ENCODE measurements at places on chromosomes 1 and 21.

DNA sequence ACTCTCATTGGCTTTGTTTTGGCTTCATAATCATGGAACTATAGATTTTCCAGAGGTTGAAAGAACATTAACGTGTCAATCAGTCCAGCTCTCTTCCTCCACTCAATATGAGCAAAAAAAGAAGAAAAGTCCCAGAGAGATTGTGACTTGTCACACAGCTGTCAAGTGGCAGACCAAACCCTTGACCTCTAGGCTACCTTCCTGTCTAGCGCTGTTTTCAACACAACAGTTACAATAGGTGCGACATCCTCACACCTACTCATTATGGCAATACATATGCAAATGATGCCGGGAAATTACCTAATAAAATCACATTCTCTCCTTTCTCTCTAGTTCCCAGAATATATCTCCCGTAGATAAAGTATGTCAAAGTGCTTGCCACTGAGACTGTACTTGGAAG lies 1.1 kb downstream of the WARS2 start:
- DNase-seq, result no peak

GRCh38 chr1:175941164-175941563 lies 197.8 kb upstream of the TNR start:
- DNase-seq, result no peak

DNA sequence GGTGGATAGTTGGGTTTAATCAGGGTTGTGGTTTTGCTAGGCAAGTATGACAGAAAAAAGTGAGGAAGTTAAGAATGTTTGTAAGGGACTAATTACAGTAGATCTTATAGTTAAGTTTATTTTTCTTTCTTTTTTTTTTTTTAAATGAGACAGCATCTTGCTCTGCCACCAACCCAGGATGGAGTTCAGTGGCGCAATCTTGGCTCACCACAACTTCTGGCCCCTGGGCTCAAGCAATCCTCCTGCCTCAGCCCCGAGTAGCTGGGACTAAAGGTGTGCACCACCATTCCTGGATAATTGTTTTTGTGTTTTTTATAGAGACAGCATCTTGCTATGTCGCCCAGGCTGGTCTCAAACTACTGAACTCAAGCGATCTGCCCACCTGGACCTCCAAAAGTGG lies 41.7 kb downstream of the EYA3 start:
- DNase-seq, result no peak

GRCh38 chr1:168319691-168320090 lies 39.0 kb downstream of the TBX19 start:
- DNase-seq, result no peak

- no peak for DNase-seq
These were observed 15.3 kb downstream of the KRTAP10-1 start for GRCh38 chr21:44524414-44525371.

DNA sequence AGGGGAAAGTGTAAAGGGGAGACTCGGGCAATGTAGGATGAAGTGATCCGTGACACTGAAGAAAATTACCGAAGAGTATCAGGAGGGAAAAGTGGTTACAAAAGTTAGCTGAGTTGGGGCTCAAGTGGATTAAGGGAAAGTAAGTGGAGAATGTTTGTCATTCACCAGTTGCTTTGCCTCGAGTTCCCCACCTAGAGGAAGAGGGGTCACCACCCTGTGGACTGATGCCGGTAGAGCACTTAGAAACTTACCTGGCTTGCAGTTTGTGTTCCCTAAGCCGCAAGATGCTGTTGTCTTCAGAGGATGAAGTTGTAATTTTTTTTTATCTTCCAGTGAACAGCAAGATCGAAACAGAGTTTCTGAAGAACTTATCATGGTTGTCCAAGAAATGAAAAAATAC lies 1.0 kb downstream of the PER3 start:
- no peak for DNase-seq

DNA sequence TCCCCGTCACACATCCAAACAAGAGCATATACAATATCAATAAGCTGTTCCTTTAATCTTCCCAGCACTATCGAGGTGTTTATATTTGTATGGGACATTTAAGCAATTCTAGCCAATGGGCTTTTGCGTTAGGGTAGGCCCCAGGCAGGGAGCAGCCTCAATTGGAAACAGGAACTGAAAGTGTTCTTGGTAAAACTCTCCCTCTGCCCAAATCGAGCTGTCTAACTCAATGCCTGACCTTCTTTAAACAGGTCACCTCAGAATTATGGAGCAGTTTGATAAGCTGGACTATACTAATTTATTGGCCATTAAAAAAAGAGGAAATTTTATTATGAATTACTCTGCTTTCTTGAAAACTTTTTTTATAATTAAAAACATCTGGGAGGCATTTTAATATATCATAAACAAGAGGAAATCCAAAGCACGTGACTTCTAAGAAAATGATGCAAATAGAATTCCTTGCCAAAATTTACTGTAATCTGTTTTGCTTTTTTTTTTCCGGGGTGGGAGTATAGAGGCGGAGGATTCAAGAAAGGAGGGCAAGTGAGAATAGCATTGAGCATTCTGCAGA lies 498.1 kb downstream of the LMO4 start:
- peak; percentile 60 for DNase-seq

DNA sequence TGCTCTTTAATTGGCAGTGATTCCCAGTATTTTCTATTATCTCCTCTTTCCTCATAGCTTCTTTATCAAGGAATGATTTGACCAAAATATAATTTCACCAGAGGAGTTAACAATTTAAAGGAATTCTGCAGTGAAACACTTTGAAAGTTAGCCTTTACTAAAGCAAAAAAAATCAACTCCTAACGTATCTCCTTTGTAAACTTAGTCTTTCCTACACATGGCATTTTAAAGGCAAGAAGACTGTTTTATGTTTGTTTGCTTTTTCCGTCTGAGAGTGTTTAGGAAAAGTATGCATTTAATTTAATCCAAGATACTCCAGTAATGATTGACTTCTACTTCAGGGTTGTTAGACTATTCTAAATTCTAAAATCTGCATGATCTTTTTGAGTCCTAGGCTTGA lies 15.9 kb downstream of the ATP6V1G3 start:
- DNase-seq, result no peak

GRCh38 chr21:26227130-26227529 lies 56.6 kb upstream of the APP start:
- no peak for DNase-seq

DNA sequence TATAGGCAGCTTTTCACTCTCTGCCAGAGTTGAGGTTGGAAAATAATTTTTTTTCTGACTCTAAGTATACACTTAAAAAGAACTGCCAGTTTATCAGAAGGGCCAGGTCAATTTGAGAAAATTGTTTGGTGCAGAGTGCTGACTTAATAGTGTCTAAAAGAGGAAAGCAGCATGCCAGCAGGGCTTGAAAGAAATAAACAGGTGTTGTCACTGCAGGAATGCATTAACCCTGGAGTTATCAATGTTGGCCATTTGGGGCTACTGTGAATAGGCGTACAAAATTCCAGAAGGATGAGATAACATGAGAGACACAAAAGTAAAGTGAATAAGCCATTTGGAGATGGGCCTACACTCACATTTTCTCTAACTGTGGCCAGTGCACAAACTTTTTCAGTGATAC lies 220.6 kb upstream of the PLD5 start:
- no peak for DNase-seq

DNA sequence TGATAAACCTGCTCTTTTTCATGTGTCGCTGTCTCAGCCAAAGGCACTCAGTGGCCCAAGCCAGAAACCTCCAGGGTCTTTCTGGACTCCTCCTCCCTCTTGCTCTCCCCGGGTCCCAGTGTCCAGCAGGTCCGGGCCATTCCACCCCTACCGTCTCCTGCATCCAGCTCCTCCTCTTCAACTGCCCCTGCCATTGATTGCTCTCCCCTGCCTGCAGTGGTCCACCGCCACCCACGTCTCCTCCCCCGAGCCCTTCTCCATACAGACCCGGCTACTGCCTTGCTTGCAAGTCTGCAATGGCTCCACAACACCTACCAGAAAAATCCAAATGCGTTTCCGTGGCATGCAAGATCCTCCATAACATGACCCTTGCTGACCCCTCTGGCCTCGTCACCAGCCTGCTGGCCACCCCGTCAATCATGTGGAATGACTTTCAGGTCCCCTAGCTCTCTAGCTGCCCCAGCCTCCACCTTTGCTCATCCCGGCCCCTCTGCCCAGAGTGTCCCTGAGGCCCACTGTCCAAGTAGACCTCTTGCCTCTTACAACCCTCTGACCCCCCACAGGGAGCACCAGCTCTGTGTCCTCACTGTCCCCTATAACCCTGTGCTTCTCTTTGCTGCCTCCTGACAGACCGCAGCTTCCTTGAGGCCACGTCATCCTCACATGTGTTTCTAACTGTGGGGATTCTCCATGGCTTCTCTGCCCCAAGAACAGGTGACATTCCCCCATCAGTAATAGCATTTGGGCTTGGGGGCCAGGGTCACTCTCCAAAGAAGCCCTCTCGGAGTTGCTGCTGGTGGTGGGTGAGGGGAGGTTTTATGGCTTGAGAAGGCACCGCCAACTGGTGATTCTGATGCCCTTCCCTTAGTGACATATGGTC lies 15.0 kb downstream of the CACNA1S start:
- peak; percentile 46 for DNase-seq

GRCh38 chr21:15967661-15968060 lies 237.9 kb downstream of the USP25 start:
- DNase-seq, result peak; percentile 78

GRCh38 chr21:45839274-45839673 lies 142.3 kb upstream of the COL6A1 start:
- peak; percentile 48 for DNase-seq

- no peak for DNase-seq
These were observed 191.7 kb upstream of the NFIA start for GRCh38 chr1:60890664-60891063.

GRCh38 chr1:184806296-184806721 lies 51.7 kb upstream of the EDEM3 start:
- DNase-seq, result no peak

GRCh38 chr1:178092878-178093493 lies 918 bp upstream of the RASAL2 start:
- DNase-seq, result no peak

GRCh38 chr1:99621340-99621901 lies 24.5 kb upstream of the PALMD start:
- DNase-seq, result peak; percentile 50

DNA sequence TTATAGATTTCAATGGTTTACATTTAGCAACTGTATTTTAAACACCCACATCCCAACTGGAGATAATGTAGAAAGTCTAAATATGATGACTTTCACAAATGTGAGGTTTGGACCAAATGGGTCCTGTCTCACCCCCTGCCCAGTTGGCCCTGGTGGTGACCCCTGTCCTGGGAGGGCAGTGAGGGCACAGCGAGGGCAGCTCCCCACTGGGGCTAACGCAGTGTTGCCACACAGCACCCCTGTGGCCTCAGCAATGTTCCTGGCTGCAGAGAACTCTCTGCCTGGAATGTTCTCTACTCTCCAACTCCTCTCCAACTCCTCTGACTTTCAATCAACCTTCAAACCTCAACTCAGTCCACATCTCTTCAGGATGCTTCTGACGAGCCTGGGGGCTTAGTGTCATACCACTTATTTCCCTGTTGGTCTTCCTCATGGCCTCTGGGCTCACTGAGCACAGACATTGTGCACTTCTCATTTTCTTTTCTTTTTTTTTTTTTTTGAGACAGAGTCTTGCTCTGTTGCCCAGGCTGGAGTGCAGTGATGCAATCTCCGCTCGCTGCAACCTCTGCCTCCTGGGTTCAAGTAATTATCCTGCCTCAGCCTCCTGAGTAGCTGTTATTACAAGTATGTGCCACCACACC lies 25.8 kb downstream of the KCNA10 start:
- DNase-seq, result no peak

GRCh38 chr1:78292361-78292760 lies 198.4 kb upstream of the PTGFR start:
- DNase-seq, result no peak

- peak; percentile 80 for DNase-seq
These were observed at the start of gene SDHC for GRCh38 chr1:161314201-161314981. Gene SDHC (plus strand): TSS chr1:161314381. CDS start chr1:161314406, 25 bp downstream.

DNA sequence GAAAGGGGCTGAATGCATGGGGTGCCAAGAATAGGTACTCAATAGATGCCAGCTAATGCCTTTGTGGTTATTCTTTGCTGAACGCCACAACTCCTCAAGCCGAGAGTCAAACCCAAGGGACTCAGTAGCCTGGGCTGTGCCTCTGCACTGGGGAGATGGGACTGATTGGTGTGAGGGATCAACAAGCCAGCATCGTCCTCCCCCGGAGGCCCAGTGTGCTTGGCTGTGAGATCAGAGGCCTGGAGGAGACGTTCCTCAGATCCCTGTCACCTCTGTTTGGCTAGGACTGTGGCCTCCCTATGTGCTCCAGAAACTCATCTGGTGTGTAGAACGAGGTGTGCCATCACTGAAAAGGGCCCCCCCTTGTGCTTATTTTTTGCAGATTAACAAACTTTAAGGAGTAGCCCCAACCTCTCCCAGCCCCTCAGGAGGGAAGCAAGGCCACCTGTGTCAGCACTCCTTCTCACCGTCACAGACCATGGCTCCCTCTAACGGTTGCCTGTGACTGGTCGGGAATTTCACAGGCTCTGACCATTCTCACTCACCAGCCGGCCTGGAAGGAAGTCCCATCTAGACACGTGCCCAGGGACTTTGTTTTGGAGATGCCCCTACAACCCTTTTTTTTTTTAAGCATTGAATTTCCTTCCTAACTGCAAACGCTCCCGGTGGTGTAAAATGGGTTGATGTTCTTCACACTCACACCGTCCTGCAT lies 194.0 kb upstream of the VAMP3 start:
- peak; percentile 30 for DNase-seq

DNA sequence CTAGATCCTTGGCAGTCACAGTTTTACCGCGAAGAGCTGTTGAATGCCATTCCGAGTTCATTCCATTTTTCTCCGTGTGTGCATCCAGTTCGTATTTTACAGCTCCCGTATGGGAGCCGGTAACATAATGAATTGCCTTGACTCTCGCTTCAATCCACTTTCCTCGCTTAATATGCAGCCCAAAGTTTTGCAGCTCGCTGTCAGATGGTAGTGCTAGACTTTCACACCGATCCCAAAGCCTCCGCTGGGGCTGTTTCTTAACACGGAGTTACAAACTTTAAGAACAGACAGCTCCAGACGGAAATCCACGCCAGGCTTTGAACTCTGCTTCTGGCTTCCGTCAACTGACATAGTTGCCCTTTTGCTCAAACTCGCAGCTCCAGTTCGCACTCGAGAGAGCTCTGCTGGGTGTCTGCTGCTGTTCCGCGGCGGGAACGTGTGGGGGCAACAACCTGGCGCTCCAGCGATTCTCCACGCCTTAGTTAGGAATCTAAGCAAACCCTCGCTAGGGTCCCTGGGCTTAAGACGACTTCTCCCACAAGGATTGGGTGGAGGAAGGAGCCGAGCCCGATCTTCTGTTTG lies 3.5 kb upstream of the ARID1A start:
- DNase-seq, result peak; percentile 93

GRCh38 chr1:63004868-63005267 lies 220.9 kb downstream of the ATG4C start:
- DNase-seq, result peak; percentile 14

DNA sequence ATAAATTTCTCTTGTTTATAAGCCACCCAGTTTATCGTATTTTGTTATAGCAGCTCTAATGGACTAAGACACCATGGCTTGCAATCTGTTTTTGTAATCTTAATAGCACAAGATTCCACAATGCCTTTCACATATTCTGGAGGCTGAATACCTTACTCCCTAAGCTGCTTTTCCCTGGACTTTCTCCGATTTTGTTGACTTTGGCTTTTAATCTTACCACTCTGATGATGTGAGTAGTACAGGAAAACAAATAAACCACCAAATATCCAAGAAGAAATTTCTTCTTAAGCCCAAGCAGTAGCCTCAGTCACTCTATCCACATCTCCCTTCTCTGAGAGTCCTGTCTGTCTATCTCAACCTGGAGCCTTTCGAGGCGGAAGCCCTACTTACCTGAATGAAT lies 838.6 kb downstream of the LTN1 start:
- DNase-seq, result no peak
